Fibroblast of pulmonary artery (primary cell): ENCODE measurements at places on chromosomes 16 and 17.

- no peak for DNase-seq
Observed at GRCh38 chr17:67116045-67116575, 71.8 kb downstream of the CACNG1 start.

- no peak for DNase-seq
Observed at GRCh38 chr16:52544703-52545102, 2.2 kb downstream of the TOX3 start.

GRCh38 chr16:4944333-4945281 lies 7.7 kb upstream of the PPL start:
- peak; percentile 98 for DNase-seq

DNA sequence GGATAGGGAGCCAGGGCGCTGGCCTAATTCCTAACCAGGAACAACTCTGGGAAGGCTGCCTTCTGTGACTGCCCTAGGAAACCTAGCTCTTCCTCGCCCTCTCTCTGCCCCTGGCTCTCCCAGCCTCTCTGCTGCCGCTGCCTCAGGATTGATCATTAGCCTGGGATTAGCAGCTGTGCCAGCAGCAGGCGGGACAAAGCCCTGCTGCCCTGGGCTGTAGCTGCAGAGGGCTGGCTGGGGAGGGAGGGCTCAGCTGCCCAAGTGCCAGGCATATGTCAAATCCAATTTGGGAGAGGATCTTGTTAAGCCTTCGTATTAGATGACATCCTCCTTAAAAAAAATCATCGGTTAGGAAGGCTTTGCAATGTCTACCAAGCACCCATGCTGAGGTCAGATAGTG lies 144.8 kb upstream of the CCL2 start:
- no peak for DNase-seq

DNA sequence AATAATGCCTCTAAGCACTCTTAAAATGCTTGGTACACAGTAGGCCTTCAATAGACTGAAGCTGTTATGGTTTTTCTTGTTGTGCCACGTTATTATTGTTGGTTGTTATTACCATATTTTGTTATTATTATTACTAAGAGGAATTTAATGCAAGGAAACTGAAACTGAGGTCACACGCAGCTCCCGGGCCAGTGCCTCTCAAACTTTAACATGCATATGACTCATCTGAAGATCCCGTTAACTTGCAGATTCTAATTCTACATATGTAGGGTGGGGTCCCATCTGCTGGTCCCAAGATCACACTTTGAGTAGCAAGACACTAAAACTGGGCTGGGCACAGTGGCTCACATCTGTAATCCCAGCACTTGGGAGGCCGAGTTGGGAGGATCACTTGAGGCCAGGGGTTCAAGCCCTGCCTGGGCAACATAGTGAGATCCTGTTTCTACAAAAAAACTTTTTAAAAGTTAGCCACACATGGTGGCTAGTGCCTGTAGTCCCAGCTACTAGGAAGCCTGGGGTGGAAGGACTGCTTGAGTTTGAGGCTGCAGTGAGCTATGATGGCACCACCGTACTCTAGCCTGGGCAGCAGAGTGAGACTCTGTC lies 888 bp downstream of the ACSM5 start:
- DNase-seq, result no peak

DNA sequence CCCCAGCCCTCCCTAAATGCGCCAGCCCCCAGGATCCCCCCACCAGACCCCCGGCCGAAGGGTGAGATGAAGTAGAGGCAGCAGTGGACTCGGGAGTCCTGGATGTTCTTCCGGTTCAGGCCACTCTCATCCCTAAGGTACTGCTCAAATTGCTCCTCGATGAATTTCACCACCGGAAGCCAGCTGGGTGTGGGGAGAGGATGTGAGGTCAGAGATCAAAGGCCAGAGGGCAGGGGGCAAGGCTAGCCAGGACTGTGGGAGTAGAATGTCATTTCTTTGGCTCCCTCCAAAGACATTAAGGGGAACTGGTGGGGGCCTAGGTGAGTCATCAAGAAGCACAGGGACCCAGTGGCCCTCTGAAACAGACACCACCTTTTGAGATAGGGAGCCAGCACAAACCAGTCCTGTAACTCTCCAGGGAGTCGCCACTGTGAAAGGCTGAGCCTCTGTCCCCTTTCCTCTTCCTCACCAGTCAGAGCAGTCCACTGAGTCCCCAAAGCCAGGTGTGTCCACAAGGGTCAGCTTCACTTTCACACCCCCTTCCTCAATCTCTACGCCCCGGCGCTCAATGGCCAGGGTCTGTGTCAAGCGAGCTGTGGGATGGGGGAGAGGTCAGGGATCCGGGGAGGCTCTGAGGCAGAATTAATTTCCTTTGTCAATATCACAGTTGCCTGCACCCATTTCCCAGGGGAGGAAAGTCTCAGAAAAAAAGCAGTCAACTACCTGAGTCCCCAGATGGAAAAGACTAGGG lies 895 bp downstream of the SEPTIN1 start:
- no peak for DNase-seq

DNA sequence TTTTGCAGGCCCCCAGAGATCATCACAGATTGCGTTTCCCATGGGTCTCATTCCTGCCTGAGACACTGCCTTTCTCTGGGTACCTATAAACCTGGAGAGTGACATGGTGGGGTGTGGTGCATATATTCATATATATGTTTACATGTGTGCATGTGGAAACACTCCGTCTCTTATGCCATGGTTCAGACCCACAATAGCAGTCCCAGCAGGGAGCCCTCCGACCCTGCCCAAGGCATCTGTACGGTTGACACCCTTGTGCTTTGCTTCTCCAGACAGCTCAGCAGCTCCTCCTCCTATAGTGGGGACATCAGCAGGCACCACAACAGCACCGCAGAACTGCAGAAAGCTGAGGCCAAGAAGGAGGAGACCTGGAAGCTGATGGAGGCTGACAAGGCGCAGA lies 116.8 kb downstream of the ABCC6 start:
- no peak for DNase-seq

DNA sequence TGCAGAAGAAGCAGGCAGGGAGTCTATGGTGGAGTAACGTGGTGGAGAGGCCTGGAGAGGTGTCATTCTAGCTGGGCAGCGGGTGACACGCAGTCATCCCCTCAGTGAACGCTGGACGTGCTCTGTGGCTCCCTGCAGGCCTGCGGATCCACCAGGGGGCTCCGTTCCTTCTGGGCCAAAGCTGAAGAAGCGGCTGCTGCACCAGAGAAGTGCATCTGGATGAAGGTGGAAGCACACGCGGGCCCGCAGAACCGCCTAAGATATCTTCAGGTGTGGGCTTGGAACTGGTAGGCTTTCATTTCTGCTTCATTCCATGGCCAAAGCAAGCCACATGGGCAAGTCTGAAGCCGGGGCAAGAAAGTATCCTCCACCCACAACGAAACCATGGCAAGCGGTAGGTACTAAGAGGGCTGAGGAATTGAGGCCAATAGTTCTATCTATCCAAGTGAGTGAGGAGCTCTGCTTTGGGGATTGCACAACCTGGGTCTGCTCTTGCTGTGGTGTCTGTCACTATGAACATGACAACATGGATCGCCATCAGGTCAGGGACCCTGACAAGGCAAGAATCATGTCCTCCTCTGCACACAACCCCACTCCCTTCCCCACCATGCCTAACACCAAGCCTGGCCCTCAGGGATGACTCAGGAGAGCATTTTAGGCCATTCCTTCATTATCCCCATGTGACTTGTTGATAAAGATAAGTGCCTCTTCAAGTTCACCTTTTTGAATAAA lies 78.9 kb upstream of the FBXO47 start:
- no peak for DNase-seq

DNA sequence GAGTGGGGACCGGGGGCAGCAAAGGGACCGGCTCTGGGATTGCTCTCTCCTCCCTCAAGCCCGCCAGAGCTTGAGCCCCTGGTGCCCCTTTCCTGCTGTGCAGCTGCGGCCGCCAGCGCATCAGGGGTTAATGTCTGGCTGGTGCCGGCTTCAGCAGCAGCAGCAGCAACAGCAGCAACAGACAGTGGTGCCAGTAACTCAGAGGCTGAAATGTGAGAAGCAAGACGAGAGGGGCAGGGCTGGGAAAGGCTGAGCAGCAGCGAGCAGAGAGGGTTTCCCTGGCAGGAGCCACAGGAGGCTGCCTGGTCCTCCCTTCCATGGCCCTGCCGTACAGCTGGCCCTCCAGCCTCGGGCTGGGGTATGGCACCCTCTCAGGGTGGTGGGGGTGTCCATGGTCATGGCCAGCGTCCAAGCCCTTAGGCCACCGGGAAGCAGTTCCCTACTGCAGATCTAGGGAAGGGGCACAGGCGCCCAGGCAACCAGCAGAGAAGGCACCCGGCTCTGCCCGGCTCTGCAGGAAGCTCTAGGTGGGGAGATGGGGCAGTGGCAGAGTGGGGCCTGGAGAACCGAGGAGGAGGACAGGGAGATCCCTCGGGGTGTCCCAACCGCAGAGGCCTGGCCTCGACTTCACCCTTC lies 21.1 kb upstream of the TFAP4 start:
- DNase-seq, result peak; percentile 79

DNA sequence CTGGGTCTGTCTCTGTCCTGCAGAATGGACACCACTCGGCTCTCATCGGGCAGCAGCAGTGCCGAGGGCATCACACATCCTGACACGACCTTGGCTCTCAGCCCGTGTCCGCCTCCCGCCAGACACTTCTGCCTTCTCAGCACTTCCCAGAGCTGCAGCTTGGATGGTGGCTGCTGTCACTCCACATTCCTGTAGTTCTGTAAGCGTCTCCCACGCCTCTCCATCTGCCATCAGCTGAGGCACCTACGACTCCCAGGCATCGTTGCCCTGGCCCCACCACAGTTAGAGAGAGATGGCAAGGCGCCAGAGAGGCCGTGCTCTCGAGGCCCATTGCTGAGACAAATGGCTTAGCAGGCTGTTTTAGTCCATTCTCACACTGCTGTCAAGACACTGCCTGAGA lies 195.9 kb upstream of the CHMP6 start:
- DNase-seq, result peak; percentile 42

- DNase-seq, result peak; percentile 92
Observed at GRCh38 chr17:73043686-73044581, 48.6 kb downstream of the SLC39A11 start.

GRCh38 chr17:19341641-19342610 lies 20.6 kb downstream of the B9D1 start:
- DNase-seq, result peak; percentile 37

DNA sequence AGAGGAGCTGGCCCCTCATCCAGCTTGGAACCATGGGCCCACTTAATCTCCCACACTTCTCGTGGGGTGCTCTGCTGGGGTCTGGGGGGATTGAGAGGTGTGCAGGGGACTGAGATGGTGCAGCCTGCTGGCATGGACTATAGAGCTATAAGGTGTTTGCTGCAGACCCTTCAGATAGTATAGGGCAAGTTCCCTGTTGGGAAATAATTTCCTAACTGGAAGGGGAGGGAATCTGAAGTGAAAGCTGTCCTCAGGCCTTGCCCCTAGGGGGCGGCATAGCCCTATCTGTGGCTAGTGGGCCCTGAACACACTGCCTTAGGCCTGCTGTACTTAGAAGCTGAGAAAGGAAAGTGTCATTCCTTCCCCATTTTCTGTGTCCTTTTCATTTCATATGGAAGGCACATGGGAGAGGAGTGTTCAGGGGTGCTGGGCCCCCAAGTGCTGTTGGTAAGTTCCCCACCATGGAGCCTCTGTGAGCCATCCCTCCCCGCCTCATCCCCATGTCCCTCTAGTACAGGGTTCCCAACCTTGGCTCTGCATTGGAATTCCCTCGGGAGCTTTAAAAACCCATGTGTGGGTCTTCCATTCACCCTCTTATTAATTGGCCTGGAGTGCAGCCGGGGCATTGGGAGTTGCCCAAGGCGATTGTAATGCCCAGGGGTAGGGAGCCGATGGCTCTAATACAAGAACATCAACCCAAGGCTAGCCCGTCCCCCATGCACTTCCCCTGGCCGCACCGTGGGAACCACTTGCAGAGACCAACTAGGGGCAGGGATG lies 19.7 kb downstream of the GOSR2 start:
- peak; percentile 87 for DNase-seq

DNA sequence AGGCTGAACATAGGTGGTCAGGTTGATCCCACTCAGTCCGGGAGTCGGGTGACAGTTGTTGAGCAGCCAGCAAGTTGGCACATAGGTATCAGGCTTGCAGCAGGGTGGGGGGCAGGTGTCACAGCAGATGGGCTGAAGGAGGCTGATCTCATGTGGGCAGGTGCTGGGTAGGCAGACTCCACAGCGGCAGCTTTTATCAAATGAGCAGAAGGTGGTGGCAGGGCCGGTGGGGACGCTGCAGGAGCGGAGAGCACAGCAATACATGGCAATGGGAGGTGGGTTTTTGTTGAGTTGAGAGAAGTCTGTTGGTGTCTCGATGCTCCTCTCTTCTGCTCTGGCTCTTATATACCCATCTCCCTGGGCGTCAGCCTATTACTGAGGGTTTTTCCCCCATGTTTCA lies at the start of gene KRTAP3-1:
Gene KRTAP3-1, minus strand, starts transcription at position 318 of the 400 bp plus-strand sequence. Its CDS starts 54 bp downstream, at position 264.
- no peak for DNase-seq

DNA sequence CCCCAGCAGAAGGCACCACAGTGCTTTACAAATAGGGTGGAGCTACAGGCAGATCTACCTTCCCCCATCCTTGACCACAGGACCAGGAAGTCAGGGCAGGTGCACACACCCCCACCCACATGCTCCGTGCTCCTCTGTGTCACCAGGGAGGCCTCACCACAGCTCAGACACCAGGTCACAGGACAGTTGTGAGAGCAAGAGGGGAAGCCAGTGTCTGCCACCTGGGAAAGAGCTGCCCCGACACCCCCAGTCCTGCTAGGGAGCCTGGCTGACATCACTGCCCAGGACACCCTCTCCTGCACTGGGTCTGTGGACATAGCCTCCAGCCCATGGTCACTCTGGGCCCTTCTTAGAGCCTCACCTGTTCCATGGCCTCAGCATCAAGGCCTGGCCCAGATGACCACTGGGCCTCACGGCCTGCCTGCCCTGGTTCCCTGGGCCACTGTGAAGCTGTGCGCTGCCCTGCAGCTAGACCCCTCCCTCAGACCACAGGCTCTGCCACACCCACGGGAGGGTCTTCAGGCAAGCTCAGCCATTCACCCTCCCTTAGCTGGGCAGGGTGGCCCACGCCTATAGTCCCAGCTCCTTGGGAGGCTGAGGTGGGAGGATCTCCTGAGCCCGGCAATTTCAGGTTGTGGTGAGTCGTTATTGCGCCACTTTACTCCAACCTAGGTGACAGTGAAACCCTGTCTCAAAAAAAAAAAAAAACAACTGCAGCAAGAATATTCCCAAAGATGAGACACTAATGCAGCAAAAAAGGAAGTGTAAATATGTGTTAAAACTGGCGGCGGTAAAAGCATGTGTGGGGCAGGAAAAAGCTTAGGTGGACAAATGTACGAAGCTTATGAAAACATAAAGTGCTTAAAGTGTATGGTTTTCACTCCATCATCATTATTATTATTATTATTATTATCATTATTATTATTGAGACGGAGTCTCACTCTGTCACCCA lies 14.2 kb downstream of the POLR3K start:
- no peak for DNase-seq
